ENCODE measurements at places on chromosomes 11 and 22. TPM values are rescaled to one million over a fixed set of nuclear protein-coding genes. Genes with fewer than 3 reads are reported as not detected.

The HARBI1 gene
- total RNA-seq = 5.3 TPM

The C11orf86 gene
- not detected for total RNA-seq

The COMMD9 gene
- 51.0 TPM for total RNA-seq

The LRP5 gene
- 34.6 TPM for total RNA-seq

The ACR gene
- total RNA-seq = 0.38 TPM

The CPSF7 gene
- 34.6 TPM for total RNA-seq

The KRTAP5-1 gene
- not detected for total RNA-seq

The NAP1L4 gene
- total RNA-seq = 116 TPM

The EPS8L2 gene
- 2.5 TPM for total RNA-seq

The CENATAC gene
- total RNA-seq = 24.2 TPM

The SORL1 gene
- total RNA-seq = 0.19 TPM

The SCN3B gene
- total RNA-seq = 1.7 TPM

The KCNA4 gene
- total RNA-seq = not detected

The XKR3 gene
- total RNA-seq = not detected

The GLB1L2 gene
- 1.6 TPM for total RNA-seq

The SLC37A2 gene
- 2.7 TPM for total RNA-seq

The SYNGR1 gene
- total RNA-seq = 3.6 TPM

The MRE11 gene
- 14.7 TPM for total RNA-seq

The MADD gene
- 26.8 TPM for total RNA-seq

The CSNK1E gene
- total RNA-seq = 207 TPM

The GLYAT gene
- not detected for total RNA-seq

The TYR gene
- 0.29 TPM for total RNA-seq

The KDM4D gene
- 1.3 TPM for total RNA-seq

The LRRC10B gene
- total RNA-seq = not detected

The MN1 gene
- 4.0 TPM for total RNA-seq

The OR9I1 gene
- not detected for total RNA-seq

The OR51F1 gene
- total RNA-seq = not detected

The AQP11 gene
- total RNA-seq = 0.19 TPM

The GAB4 gene
- not detected for total RNA-seq

The PNPLA3 gene
- total RNA-seq = 0.98 TPM

The HEPN1 gene
- 0.33 TPM for total RNA-seq

The JAM3 gene
- total RNA-seq = 80.5 TPM

The ME3 gene
- total RNA-seq = 58.2 TPM

The SEPTIN3 gene
- under 0.01 TPM for total RNA-seq

The SCGB1A1 gene
- total RNA-seq = not detected

The F2 gene
- total RNA-seq = not detected

The LINC01488 gene
- not detected for total RNA-seq

The OR5W2 gene
- total RNA-seq = not detected

The OR5A1 gene
- total RNA-seq = not detected

The ZDHHC24 gene
- 18.4 TPM for total RNA-seq

The PTPRCAP gene
- 0.33 TPM for total RNA-seq

The MIF gene
- total RNA-seq = 293 TPM

The LSP1 gene
- 1.3 TPM for total RNA-seq

The FOXRED2 gene
- total RNA-seq = 12.1 TPM

The INCENP gene
- total RNA-seq = 34.3 TPM

The TPBGL gene
- not detected for total RNA-seq

The RIC3 gene
- total RNA-seq = not detected

The CASP1 gene
- total RNA-seq = 9.6 TPM

The PANX2 gene
- total RNA-seq = 1.6 TPM

The MFRP gene
- total RNA-seq = under 0.01 TPM

The OR2D2 gene
- not detected for total RNA-seq

The DTX4 gene
- total RNA-seq = 7.8 TPM

The TEF gene
- 3.9 TPM for total RNA-seq

The FJX1 gene
- total RNA-seq = 39.5 TPM

The MRGPRX4 gene
- total RNA-seq = not detected

The KDM4E gene
- total RNA-seq = not detected

The C11orf42 gene
- not detected for total RNA-seq
